Cortex of kidney (tissue), 1 donor: ENCODE measurements at places on chromosomes 7 and 10.

DNA sequence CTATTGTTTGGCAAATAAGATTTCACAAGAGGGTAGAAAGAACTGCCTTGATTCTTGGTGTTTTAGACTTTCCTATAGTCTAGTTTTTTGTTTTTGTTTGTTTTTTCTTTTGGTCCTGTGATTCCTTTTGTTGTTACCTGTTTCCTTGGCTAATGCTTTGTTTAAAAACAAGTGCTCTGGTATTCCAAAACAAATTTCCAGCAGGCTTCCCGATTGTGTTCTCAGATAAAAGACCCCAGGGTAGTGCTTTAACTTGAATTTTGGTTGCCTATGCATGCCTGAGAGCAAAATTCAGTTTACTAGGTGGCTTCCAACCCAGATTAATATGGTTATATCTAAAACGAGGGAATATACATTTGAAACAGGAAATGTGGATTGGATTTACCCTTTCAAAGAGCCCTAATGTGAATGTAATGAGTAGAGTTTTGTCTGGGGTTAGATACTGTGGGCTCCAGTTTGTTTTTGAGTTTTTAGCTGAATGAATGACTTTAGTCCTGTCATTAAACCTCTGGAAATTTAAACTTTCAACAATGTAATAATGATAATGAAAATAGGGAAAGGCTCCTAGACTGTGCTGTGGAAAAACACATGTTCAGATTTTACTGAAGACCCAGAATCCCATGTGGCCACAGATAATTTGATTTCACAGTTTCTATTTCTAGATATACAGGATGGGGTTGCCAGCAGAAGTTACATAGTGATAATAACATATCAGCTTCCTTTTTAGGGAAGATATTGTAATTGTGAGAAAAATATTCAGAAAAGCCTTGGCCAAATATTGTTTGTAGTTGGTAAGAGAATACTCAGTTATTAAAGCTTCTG is 23.9 kb downstream of the AUTS2 start:
- DNase-seq: no peak

GRCh38 chr10:106226828-106227227 is 937.7 kb downstream of the SORCS1 start:
- no peak for DNase-seq

DNA sequence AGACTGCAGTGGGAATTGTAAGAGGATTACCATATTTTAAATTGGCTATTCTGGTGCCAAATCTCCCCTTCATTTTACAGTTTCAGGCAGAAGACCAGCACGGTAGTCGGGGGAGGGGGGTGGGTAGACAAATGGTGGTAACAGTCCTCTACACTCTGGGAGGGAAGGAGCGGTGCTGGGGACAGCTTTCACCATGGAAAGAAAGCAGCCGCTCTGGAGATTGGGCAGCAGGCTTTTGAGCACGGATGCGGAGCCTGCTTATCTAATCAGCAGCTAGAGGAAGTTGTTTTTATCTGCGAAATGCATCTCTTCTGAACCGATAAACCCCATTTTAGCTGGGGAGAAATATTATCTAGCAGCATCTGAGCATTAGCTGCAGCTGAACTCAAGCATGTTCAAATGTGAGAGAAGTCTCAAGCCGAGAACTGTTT is 28.7 kb downstream of the IKZF1 start:
- DNase-seq: no peak

DNA sequence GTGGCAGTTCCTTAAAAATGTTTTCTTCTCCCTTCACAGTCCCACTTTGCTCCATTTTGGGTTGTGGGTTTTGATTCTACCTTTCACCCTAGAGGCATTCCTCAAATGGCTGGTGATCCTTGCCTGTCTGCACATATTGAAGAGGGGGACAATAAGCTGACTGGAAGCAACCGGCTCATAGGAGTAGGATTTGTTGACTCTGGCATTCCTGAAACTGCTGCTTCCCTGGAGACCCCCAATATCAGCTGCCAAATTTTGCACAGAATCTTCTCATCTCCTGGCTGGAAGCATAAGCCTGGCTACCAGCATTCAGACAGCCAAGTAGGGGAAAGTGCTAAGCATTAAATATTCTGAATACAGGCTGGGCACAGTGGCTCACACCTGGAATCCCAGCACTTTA is 53.7 kb downstream of the KIF5B start:
- DNase-seq: no peak

DNA sequence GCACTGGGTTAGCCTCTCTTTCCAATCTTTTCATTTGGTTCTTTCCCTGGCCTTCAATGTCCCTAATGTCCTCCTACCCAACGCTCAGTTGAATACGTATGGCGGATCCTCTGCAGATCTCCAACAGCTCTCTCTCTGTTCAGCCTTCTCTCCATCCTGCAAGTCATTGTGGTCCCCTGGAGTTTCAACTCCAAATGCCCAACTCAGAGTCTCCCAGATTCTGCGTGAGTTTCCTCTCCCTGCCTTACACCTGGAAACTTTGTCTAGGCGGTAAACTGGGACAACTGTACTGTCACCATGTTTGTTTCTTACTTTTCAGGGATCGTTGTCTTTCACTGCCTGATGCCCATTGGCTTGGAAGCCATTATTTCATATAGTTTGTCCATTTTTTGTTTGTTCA is 273.1 kb downstream of the TNS3 start:
- no peak for DNase-seq

DNA sequence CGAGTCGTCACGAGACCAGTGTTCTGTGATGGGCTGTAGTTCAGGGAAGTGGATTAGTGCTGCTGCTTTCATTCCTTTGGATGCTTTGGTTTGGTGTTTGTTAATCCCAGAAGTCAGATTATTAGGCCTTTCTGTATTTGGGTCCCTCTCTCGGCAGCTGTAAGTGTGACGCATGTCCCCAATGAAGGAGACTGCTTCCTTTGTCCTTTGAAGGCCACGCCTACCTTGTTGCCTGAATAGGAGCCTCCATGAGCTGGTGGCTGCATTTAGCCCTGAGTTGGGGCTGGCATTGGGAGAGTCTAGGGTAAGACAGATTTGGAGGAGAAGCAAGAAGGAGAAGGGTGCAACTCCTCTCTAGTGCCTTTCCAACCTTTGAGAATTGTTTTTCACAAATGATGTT is 34.5 kb downstream of the DOCK1 start:
- no peak for DNase-seq

DNA sequence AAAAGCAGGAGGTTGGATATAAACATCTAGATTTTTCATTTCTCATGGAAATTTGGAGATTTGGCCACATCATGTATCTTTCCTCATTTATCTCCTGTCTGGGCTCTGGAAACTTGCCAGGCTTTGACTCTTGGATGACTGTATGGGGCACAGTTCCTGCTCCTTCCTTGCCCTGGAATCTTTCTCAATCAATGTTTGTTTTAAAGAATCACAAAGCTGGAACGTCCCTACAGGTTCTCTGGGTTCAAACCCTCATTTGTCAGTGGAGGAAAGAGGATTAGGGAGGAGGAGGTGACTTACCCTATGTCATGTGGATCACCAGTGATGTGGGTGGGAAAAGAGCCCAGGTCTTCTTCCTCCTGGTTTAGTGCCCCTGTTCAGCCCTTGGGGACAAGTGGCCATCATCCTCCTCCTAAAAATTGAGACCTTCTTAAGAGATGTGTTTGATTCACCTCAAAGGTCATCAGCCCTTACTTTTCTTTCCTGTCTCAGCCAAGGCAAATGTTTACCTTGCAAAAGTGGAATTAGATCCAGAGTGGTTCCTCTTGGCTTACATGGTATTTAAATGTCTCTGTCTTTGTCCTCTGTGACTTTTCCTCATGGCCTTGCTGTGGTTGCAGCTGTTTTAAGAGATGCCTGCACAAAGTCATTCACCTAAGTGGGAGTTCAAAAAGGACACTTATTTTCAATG is 38.8 kb upstream of the PDZD8 start:
- no peak for DNase-seq

DNA sequence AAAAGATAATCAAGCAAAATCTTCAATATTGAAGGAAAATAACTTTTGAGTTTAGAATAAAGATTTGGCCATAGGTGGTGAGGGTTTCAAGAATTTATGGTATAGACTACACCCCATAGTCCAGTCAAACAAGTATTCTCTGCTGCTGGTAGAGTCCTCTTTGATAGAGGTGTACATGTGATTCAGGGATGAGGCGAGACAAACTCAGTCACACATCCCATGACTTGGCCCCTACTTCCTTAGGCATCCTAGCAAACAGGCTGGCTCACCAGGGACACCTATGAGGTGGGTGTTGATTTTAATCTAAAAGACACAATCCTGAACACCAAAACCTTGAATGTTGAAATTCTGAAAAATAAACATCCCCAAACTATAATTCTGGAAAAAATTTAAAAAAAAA is 78.1 kb upstream of the SLC25A13 start:
- DNase-seq: no peak

DNA sequence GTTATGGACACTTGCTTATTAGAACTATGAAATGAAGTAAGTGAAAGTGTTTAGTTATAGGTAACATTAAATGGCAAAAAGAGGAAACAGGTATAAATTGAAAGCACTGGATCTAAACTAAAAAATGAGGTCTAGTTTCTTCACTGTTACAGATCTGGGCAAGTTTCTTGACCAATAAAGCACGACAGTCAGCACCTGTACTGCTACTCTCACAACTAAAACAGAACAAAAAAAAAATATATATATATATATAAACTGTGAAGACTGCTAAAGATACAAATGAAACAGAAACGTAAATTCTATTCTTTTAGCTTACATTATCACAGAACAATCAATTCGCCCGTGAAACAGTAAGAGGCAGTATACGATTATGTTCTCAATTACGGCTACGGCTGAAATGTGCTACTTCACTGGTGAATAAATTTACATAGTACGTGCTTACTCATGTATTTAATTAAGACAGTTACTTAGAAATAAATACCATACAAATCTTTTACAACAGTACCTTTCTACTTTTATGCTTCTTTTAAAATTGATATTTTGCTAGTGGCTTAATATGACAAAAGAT is 4.2 kb downstream of the AHR start:
- no peak for DNase-seq

DNA sequence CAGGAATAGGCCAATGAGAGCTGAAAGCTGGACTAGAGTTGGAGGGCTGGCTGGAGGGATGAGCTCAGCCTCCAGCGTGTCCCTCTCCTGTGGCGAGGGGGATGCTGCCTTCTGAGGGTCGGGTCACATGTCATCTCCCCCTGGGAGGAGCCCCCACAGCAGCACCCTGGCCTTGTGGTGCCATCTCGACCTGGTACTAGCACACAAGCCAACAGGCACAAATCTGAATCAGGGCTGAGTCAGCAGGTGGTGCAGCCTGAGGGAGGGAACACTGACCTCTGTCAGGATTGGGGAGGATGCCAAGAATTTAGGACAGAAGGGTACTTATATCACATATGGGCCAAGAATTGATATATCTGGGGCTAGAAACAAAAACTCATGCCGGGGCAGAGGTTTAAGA is 280.4 kb downstream of the CELF2 start:
- DNase-seq: no peak

DNA sequence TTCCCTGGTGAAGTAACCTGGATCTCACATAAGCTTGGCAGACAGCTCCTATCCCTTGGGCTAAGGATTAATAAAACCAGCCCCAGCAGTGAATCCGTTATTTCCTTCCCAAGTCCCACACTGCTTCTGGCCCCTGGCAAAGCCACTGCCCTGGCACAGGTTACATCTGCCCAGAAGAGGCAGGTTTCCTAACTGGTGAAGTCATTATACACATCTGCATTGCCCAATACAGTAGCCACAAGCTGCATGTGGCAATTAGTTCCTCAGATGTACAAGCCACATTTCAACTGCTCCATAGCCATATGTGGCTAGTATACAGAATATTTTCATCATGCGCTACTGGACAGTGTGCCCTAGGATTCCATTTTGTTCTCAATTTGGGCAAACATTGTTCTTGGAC is 273.0 kb downstream of the GRM8 start:
- no peak for DNase-seq

- DNase-seq: no peak
These were observed 25.5 kb upstream of the PLXNA4 start for GRCh38 chr7:132601783-132602182.

DNA sequence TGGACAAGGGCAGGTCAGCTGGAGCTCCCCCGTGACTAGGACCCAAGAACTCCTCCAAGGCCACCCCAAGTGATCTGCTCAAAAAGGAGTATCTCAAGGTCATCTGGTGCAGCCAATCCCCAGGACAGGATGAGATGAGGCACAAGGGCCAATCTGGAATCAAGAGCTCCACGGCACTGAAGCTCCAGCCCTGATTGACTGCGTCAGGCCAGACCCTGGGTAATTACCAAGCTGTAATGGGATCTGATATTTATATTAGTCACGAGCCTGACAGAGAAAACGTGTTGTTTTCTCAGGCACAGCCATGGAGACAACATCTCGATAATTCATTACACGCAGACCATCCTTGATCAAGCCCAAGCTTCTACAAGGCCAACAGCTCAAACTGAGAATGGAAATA is 4.2 kb downstream of the KCNMA1 start:
- DNase-seq: no peak

DNA sequence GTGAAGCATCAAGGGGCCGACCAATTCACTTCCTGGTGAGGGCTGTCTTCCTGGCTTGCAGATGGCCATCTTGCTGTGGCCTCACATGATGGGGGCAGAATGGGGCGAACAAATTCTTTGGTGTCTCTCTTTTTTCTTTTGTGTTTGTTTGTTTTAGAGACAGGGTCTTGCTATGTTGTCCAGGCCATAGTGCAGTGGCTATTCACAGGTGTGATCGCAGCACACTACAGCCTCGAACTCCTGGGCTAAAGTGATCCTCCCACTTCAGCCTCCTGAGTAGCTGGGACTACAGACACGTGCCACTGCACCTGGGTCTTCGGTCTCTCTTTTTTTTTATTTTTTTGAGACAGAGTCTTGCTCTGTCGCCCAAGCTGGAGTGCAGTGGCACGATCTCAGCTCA is 20.1 kb downstream of the NOLC1 start:
- DNase-seq: no peak

DNA sequence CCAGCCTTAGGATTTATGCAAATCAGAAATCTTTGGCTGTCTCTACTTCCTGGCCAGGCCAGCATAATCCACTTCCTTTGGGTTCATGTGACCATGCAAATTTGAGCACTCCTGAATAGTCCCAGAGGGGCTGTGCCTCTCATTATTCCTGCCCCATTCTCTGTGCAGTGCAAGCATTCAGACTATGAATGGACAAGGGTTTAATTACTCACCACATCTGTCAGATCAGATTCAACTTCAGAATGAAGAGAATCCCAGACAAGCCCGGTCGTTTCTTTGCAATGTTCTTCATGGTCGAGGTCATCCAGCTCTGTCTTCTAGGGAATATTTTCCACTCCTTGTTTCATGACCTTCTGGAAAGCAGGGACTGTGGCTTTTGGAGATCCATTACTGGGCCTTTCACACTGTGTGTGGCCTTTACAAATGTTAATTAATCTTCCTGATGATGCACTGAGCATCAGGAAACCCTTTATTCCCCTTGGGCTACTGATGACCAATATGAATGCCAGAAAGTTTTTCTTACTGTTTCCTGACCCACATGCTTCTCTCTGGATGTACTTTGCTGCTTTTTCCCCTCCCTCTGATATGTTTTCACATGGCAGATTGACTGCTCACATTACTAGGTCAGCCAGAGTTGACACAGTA is 217.6 kb upstream of the TCF7L2 start:
- DNase-seq: no peak

- no peak for DNase-seq
These were observed 5.7 kb downstream of the PRSS1 start for GRCh38 chr7:142754681-142755575.

GRCh38 chr7:134024739-134025138 is 102.4 kb upstream of the LRGUK start:
- DNase-seq: no peak
